ENCODE measurements at places on chromosomes 4 and X.

DNA sequence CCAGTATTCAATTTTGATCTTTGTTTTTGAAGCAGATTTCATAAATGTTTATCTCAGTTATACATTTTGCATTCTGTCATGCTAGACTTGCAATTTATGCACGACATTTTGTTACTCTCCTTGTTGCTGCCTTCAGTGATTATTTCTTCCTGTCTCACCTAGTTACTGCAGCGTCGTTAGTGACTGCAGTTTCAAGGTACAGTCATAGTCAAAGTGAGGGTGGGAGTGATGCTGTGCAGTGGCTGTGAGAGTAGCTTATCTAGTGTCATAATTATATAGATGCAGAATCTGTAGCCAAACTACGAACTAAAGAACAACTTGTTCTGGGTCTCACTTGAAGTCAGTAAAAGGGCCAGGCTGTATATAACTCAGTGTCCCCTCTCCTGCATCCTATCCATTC, 69.8 kb downstream of the GPR101 start:
- no peak for DNase-seq

GRCh38 chr4:14835708-14836425, 166.4 kb upstream of the CPEB2 start:
- DNase-seq, result no peak

- DNase-seq, result no peak
Observed at GRCh38 chrX:50100188-50100587, 100.6 kb downstream of the AKAP4 start.

DNA sequence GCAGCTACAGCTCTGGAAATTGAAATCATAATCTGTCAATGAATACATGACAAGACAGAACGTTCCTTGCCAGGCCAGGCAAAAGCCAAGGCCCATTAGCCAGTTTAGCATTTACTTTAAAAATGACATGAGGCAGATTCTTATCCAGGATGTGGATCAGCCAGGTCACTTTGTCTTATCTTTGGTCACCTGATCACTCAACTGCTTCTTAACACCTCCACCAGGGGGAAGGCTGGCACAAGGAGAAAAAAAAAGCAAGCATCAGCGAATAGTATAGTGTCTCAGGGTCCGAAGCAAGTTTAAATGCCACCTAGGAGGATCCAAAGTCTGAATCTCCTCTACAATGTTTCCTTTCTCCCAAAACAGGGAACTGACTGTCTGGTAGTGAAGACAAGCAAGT, 18.8 kb downstream of the ATP1B4 start:
- no peak for DNase-seq

DNA sequence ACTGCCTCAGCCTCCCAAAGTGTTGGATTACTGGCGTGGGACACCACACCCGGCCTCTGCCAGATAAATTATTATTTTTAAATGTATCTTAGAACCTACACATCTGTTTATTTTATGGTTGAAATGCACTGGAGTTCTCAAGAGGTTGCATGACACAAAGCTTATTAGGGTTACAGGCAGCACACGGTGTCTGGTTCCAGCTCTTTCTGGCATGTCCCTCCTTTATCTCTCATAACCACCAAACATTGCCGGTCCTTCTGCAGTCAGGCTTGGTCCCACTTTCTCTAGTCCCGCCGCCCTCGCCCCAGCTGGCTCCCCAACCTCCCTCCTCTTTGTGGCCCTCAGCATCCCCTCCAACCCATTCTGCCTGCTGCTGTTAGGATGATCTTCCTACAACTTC, 39.7 kb upstream of the SPRY1 start:
- no peak for DNase-seq

GRCh38 chr4:175062183-175062592, 144.0 kb downstream of the ADAM29 start:
- no peak for DNase-seq

DNA sequence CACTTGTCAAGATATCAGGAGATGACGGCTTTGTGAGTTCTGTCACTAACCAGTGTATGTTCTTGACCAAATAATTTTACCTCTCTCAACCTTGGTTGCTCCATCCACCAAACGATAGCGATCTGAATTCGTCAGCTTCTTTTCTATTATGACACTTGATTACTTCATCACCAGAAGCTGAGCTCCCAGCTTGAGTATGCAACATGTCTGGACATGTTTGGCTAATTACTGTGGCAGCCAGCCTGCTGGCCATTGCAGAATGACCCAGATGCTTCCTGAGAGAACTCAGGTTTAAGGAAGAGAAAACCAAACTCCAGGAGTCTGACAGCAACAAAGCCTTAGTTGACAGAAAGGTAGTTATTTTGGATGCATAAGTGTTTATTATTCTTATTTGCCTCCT, 46.4 kb upstream of the PARM1 start:
- no peak for DNase-seq

DNA sequence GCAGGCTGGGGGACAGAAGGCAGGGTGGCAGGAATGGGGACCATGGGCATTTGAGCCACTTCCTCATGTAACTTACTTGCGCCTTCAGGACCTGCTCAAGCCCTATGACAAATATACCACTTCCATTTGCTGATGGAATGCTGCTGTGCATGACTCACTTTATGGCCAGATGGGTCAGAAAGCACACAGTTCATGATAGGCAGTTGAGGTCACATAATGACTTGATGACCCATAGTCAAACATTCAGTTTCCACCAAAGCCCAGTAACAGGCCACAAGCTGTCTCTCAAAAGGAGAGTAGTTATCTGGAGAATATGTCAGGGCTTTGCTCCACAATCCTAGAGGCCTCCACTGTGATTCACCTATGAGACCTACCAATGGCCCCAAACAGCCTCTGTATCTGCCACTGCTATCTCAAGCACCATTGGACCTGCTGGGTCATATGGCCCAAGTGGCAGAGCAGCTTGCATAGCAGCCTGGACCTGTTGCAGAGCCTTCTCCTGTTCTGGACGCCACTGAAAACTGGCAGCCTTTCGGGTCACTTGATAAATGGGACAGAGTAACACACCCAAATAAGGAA, 5.3 kb upstream of the PAPSS1 start:
- DNase-seq, result no peak
